ENCODE measurements at places on chromosomes 5 and 9. TPM values are rescaled to one million over a fixed set of nuclear protein-coding genes. Genes with fewer than 3 reads are reported as not detected.

OTP gene
- total RNA-seq = not detected

HDAC3 gene
- 79.0 TPM for total RNA-seq

TMEFF1 gene
- not detected for total RNA-seq

GRCh38 chr5:159671886-159672285 is 244.4 kb upstream of the ADRA1B start:
- DNase-seq = no peak
- H3K4me1 ChIP-seq = no peaks in the 10 kb centered on the region
- H3K27me3 ChIP-seq = no peaks in the 10 kb centered on the region
- H3K27ac ChIP-seq = no peak overlapping the region
- H3K4me3 ChIP-seq = no peak overlapping the region

- H3K4me3 ChIP-seq = no peak overlapping the region
- no peak for DNase-seq
- no peaks in the 10 kb centered on the region for H3K4me1 ChIP-seq
- H3K36me3 ChIP-seq = no peaks in the 10 kb centered on the region
- no peak overlapping the region for H3K27ac ChIP-seq
- no peaks in the 10 kb centered on the region for H3K27me3 ChIP-seq
Observed at GRCh38 chr9:2570615-2571479, 50.7 kb upstream of the VLDLR start.

- no peak for DNase-seq
- no peaks in the 10 kb centered on the region for H3K27me3 ChIP-seq
- no peaks in the 10 kb centered on the region for H3K4me1 ChIP-seq
- H3K27ac ChIP-seq = no peak overlapping the region
- no peak overlapping the region for H3K4me3 ChIP-seq
Observed at GRCh38 chr9:23621188-23621587, 204.9 kb downstream of the ELAVL2 start.

DNA sequence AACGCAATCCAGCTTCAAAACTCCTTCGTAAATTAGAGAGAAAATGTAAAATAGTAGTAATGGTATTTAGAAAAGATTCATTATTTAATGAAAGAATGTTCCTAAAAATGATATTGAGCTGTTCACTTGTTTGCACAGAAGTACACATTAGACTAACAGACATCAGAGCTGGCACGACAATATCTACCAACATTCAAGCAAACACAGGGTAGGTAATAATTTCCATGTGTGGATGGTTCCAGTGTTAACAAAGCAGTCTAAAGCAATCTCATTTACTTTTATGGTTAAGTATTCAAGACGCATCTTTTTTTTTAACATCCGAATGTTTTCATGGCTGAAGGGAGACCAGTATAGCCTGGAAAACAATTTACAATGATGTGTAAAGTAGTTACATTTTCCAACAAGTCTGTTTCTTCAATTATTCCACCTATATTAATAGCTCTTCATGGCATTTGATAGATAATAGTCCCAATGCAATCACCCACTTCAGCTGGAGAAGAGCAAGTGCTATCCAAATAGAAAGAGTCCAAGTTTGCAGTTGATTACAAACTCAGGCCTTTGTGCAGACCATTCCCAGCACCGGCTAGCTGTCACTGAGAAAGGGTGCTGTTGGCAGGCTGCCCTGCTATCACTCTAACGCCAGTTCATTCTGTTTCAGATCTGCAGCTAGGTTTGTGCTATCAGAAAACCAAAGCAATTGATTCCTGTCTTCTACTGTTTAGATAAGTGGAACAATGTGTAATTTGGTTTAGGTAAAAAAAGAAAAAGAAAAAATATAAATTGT is 458.8 kb downstream of the DTWD2 start:
- no peaks in the 10 kb centered on the region for H3K27me3 ChIP-seq
- no peaks in the 10 kb centered on the region for H3K4me1 ChIP-seq
- no peak for DNase-seq
- no peak overlapping the region for H3K27ac ChIP-seq
- no peaks in the 10 kb centered on the region for H3K36me3 ChIP-seq
